GM19239 (cell line): ENCODE measurements at places on chromosomes 2 and 18.
A peak's percentile ranks its signal among the peaks of the same experiment; 100 is the strongest.

DNA sequence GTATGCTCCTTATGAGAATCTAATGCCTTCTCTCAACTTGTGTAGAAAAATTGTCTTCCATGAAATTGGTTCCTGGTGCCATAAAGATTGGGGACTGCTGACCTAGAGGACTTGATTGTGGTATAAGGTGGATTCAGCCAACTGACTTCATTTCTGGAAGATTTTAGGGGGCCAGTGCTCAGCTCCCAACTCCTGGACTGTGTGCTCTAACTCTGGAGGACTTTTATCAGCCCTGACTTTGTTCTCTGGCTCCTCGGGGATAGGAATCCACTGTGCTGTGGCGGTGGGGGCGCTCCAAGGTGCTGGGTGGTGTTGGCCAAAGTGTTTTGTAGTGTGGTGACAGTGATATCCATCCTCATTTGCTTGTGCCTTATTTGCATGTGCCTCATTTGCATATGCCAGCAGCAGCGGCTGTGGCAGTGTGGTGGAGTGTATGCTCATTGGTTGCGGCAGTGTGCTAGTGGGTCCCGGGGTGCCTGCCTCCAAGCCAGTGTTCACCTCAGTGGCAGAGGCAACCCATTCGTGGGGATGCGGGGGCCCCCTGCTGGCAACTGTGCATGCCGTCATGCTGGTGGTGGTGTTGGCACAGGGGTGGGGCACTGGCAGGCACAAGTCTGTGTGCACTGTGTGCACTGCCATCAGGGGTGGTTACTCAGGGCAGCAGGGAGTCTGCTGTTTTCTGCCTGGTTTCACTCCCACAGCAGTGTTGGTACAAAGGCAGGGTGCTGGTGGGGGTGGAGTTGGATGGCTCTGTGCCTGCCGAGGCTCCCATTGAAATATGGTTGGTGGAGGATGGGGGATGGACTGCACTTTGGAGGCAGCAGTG is 19.6 kb downstream of the EHBP1 start:
- DNase-seq, result no peak

DNA sequence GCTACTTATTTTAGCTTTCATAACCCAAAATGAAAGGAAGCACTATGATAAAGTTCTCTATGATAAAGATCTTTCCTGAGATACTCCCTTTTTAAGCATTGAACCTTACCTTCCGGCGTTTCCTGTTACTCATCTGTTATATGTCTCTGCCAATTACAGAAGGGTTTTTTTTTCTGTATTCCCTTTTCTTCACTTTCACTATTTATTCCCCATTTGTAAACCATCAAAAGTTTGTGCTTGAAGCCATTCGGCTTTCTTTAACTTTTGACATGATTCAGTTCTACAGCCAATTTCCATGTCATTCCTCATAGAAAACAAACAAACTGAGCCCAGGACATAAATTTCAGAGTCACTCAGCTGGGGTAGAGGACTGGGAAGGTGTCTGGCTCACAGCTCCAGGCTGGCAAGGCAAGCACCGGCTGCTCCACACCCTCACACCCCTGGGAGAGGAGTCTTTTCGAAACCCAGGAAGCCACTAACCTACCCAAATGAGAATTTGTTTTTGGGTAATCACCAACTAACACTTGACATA is 429.4 kb upstream of the TRIB2 start:
- DNase-seq, result no peak

DNA sequence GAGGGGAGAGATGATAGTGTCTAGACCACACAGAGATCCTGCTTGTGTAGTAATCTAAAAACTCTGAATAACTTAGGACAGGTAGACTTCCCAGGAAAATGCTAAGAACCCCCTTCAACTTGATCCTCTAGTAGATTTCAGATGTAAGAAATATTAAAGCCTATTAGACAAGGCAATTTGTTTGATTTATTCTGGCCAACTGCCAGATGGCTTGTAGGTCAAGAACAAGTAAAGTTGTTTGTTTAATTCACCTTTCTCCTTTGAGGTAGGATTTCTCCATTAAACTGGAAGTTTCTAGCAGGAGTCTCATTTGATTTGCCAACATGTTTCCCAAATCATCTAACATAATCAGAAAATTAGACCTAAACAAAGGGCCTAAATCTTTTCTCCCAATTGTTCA is 48.6 kb downstream of the SH3RF3 start:
- DNase-seq, result no peak

DNA sequence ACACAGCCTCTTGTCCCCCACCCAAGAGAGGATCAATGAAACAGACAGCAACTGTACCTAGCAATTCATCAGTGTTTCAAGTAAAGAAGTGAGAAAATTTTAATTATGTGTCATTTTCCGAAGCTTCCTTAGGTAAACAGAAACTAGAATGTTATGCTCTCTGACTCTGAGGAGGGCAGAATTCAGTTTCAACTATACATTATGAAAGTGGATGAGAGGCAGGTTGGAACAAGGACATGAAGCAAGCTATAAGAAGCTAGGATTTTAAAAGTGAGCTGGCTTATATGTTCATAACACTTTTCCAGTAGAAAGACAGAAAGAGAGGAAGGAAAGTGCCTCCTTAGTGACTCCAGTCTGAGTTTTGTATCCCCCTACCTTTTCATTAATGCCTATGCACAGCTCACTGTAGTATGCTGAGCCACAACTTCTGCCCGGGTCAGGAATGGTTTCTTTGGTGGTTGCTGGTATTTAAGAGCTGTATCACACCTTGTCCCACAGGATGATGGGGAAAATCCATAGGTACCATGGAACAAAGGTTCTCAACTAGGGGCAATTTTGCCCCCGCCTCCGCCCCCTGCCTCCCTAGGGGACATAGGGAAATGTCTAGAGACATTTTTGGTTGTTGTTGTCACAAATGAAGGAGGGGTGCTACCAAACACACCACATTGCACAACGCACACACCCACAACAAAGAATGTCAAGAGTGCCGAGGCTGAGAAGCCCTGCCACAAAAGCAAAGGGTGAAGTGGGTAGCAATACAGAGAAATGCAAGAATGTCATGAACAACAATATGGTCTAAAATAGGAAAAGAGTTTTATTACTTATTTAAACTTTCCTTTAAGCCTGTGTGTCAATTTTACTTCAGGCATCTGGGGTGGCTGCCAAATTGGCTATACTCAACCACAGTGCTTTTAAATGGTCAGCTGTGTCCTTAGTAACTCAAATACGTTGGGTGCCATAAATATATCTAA is 161.0 kb upstream of the ZFP36L2 start:
- DNase-seq, result peak; percentile 33

- no peak for DNase-seq
Observed at GRCh38 chr18:21129566-21130216, 18.1 kb upstream of the ROCK1 start.

- no peak for DNase-seq
Observed at GRCh38 chr2:56587456-56587855, 403.7 kb downstream of the CCDC85A start.

DNA sequence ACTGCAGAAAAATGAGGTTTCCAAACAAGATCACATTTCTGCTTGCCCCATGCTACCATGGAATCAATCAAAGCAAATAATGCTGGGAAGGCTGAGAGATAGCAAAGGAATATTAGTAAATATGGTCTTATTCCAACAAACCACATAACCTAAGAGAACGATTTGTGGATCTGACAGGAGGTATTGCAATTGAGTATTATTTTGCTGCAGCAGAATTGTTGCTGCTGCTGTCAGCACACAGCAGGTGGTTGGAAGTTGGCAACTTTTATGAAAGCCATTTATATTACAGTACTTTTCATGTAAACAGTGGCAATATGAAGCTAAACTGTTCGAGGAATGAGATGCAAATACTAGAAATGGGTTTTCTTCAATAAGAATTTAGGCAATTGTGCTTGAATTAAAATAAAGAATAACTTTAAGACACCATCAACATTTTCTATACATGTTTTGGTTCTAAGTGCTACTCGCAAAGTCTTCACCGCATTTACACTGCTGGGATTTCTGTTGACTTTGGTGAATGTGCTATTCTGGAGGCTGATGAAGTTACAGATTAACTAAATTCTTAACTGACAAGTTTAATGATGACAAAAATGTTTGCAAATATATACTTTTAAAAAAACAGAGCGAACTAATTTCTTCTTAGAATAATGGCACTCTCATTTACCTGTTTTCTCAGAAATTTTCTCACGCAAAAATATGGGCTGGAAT is 1285.7 kb downstream of the CNTNAP5 start:
- no peak for DNase-seq

DNA sequence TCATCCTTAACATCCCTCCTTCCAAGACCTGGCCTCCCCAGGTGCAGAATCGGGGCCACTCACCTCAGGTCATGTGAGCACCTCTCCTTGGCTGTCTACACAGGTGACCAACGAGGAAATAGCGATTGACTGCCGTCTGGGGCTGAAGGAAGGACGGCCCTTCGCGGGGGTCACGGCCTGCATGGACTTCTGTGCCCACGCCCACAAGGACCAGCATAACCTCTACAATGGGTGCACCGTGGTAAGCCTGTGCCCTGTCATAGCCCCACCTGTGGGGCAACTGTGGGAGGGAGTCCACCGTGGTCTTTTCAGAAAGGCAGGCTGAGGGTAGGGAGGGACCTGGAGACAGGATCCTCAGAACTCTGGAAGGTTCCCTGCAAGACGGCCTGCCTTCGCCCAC is 54.3 kb downstream of the BOLA3 start:
- DNase-seq, result no peak

- peak; percentile 67 for DNase-seq
Observed at GRCh38 chr18:61893971-61894750, 1.4 kb upstream of the RNF152 start.

DNA sequence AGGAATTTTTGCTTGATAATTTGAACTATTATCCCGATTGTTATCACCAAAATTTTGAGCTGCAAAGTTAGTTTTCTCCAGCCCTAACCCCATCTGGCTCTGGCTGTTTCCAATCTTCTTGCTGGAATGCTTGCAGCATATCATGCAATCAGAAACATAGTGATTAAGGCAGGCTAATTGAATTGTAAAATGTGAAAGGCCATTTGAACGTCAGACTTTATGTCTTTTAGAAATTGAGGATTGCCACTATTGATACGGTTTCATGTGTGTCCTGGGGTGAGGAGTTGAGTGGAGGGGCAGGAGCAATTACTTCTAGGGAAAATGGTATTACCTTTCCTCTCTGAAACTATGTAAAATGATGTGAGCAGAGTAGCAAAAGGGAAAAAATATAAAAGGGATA is 1674.5 kb upstream of the LRRTM1 start:
- DNase-seq, result no peak

- no peak for DNase-seq
Observed at GRCh38 chr2:177885828-177886466, 186.6 kb downstream of the PDE11A start.

GRCh38 chr18:10233082-10233875 is 221.2 kb upstream of the APCDD1 start:
- no peak for DNase-seq

DNA sequence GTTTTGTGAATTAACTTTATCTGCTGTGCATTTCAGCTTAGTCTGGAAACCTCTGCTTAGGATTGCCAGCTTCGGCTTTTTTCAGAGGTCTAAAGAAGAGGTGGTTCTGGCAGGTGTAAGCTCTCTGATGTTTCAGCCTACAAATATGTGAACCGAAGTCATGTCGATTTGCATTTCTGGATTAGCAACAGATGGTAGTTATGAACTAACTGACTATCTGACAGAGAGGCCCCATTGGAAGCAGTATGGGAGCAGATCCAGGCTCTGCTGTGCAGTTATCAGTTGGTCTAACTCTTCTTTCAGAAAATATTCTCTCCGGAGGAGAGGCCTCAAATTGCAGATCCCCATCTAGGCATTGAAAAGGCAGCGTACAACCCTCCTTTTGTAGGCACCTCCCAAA is 32.7 kb upstream of the SPRED2 start:
- no peak for DNase-seq

GRCh38 chr2:56266761-56267414 is 83.1 kb downstream of the CCDC85A start:
- DNase-seq, result no peak

GRCh38 chr18:48893061-48893607 is 57.6 kb downstream of the SMAD7 start:
- no peak for DNase-seq

- DNase-seq, result no peak
Observed at GRCh38 chr2:147449323-147449991, 395.4 kb upstream of the ACVR2A start.

DNA sequence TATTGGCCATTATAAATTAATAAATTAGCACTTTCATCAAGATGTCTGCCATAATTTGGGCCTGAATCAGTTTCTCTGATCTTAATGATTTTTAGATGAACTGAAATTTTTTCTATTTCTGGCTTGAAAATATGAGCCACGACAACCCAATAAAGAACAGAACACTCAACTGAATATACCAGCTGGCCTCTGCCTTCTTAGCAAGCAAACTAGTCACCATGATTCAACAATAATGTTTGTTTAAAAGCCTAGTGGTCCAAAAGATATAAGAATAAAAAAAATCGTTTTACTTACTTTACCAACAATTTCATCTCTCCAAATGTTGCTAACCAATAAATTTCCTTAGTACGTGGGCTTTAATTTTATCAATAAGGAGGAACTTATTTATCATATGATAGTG is 66.7 kb upstream of the TTN start:
- no peak for DNase-seq

GRCh38 chr2:263022-263738 is 652 bp downstream of the SH3YL1 start:
- no peak for DNase-seq

DNA sequence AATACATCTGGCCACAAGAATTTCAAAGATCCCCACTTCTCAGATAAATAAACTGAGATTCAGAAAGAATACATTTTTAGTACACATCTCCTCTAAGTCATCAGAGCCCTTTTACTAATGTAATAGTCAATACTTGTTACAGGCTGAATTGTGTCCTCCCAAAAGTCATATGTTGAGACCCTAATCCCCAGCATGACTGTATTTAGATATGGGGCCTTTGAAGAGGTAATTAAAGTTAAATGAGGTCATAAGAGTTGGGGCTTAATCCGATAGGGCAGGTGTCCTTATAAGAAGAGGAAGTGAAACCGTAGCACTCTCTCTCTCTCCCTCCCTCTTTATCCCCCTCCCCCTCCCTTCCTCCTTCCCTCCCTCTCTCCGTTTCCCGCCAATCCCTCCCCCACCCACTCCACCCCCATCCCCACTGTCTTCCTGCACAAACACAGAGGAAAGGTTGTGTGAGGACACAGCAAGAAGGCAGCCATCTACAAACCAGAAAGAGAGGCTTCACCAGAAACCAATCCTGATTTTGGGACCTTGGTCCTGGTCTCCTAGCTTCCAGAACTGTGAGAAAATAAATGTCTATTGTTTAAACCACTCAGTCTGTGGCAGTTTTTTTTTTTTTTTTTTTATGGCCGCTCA is 66.6 kb upstream of the ZNF397 start:
- no peak for DNase-seq

- DNase-seq, result no peak
Observed at GRCh38 chr18:8795586-8796325, 90.4 kb downstream of the MTCL1 start.
